ENCODE measurements at places on chromosomes 7 and 10.
A peak's percentile ranks its signal among the peaks of the same experiment; 100 is the strongest.

GRCh38 chr10:113442336-113442735 lies 110.5 kb upstream of the HABP2 start:
- DNase-seq, result no peak

GRCh38 chr10:6101181-6101580 lies 12.3 kb downstream of the RBM17 start:
- DNase-seq, result no peak

GRCh38 chr10:37885850-37886249 lies 28.4 kb upstream of the ZNF248 start:
- no peak for DNase-seq

DNA sequence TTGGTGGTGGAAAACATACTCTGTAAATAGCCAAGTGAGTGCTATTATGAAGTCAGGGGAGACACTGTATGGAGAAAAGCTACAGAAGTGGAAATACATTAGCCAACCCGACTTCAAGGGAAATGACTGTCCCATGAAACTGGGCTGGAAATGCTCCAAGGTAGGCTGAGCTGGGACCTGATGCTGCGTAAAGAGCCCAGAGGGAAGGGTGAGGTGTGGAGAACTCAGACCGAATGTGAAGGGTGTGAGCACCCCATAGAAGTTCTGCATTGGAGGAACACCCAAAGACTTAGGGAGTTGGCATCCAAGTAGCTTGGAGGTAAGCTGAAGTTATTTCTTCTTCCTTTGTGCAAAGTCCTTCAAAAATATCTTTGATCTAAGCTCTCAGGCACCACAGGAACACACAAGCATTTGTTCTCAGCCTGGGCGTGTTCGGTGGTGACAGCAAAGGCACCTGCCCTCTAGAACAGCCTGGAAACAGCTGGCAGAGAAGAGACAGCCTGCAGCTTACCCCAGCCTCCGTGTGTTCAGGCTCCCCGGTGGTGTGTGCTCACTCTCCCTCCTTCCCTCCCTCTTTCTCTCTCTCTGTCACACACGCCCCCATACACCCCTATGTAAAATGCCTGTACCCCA lies 19.1 kb upstream of the GJD4 start:
- no peak for DNase-seq

- DNase-seq, result no peak
Measured at GRCh38 chr7:129376076-129376777, 58.0 kb upstream of the STRIP2 start.

DNA sequence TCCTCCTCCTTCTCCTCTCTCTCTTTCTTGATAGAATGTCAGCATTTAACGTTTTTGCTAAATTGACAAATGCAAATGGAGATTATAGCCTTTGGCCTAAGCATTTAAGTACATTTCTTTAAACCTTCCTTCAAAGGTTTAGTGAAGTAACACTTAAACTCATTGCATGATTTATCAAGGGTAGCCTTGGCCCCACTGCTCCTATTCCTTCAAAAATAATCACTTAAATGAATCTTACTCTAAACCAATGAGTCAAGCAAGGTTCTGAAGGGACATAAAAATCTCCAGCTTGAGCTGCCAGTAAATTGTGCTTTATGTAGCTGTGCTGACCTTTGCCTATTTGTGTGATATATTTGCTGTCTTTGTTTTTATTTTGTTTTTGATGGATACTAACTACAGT lies 358.5 kb upstream of the AKR1E2 start:
- no peak for DNase-seq

DNA sequence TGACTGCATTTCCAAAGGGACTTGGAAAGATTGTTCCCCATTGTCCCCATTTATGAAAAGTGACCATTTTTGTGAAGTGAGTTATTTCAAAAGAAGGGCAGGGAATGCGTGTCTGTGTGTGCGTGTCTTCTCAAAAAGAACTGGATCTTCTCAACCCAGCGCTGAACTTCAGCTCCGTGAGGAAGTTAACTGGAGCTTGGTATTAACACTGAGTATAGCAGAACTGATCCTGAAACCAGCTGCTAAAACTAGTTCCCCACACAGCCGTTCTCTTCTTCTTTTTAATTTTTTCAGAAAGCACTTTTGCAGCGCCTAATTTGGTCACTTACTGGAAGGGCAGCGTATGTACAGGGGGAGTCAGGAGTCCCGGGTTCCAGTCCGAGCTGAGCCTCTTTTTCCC lies 45.8 kb upstream of the PLEKHA1 start:
- DNase-seq, result no peak

- no peak for DNase-seq
Measured at GRCh38 chr7:70573696-70574095, 558.2 kb upstream of the GALNT17 start.

DNA sequence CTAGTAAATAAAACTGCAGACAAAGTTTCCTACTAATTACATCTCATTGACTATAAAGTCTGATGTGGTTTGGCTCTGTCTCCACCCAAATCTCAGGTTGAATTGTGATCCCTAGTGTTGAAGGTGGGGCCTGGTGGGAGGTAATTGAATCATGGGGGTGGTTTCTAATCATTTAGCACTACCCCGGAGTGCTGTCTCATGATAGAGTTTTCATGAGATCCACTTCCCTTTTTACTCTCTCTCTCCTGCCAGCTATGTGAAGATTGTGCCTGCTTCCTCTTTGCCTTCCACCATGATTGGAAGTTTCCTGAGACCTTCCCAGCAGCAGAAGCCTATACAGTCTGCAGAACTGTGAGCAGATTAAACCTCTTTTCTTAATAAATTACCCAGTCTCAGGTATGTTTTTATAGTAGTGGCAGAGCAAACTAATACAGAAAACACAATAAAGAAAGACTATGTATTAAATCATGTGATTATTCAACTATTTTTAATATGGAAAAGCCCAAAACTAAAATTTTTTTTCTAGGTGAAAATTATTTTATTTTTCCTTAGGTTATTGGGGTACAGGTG lies 232.1 kb downstream of the FZD1 start:
- DNase-seq, result no peak

- DNase-seq, result peak; percentile 76
Measured at GRCh38 chr10:79179164-79179956, 110.6 kb downstream of the ZMIZ1 start.

DNA sequence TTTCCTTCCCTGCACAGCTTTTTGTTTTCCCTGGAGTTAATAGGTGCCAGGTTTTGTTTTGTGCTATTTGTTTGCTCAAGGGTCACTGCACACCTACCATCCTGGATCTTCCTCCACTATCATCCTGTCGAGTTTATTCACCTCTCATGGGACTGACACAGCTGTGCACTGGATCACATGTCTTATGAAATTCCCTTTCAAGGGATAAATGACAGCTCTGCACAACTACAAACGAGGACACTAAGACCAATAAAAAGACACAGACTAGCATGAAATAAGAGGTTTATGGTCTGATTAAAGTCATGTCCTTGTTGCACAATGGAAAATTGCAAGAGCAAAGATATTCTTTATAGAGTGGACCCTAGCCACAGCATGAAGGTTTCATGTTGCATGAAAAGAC lies 76.7 kb upstream of the SFMBT2 start:
- DNase-seq, result no peak

DNA sequence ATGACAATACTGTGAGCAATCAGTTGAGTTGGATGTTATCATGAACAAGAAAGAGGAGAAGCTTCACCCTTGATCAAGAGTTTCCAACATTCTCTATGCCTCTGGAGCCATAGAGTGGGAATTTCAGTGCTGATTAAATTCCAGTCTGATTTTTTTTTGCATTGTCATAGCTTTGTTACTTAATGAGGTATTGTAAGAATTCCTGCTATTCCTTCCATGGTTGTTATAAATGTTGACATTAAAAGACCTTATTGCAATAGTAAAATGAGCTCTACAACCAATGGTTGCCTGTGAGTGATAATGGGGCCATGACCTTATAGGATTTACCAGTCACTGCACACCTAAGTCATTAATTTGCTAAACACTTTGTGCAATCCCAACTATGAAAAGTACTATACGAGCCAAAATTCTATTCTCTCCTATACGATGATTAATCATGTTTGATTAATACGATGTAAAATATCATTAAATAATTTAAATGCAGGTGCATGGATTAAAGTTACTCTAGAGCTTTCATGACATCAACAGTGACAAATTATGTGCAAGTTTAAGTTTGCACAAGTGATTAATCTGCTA lies 353.2 kb upstream of the KLF6 start:
- no peak for DNase-seq

DNA sequence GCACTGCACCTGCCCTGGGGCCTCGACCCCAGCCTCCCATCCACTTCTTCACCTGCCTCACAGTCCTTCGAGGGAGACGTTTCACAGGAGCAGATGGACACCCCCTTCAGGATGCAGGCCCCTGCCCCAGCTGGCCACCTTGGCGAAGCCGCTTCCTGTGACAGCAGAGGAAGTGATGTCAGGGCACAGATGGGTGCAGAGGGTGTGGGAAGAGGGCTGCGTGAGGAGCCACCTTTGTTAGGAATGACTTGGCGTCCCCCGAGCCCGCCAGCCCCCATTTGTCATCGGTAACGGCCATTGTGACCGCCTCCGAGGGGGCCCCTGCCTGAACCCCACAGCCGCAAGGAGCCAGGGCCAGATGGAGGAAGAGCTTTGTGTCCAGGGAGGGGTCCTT lies 47.4 kb upstream of the SLC29A3 start:
- DNase-seq, result no peak

DNA sequence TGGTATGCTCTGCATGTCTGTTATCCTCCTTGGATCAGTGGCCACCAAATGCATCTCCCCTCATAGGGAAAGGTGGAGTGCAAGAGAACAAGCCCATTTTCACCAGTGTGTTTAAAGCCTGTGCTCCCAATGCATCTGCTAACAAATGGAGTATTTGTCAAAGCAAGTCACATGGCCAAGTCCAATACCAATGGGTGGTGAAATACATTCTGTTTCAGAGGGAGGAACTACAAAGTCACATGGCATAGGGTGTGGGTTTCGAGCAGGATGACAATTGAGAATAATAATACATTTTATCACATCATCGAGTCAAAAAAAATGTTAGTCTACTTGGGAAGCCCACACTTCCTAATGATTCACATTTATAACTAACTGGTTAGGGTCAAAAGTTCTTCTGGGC lies 62.7 kb downstream of the SUGCT start:
- no peak for DNase-seq

DNA sequence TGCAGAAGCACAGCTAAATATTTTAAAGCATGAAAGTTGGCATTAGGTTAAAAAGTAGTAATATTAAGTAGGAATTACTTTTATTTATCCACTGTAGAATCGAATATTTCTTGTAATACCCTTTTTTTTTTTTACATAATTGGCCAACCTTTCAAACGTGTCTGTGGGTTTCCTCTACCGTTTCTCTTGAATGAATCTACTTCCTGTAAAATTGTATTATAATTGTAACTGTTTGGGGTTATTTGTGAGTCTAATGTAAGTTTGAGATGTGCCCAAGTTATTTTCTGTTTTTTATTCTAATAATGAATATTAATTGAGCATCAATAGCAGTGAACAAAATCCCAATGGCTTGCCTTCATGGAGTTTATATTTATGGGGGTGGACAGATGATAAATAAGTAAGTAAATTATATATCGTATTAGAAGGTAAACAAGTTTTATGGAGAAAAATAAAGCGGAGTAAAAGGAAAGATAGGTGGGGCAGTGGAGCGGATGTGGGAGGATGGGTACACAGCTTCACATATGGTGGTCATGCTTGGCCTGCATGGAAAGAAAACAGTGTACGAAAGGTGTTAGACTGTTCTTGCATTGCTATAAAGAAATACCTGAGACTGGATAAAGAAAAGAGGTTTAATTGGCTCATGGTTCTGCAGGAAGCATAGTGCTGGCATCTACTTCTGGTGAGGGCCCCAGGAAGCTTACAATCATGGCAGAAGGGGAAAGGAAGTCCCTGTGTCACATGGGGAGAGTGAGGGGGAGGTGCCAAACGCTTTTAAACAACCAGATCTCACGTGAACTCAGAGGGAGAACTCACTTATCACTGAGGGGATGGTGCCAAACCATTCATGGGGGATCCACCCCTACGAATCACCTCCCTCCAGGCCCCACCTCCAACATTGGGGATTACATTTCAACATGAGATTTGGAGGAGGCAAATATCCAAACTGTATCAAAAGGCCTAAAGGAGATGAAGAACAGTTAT lies 5.4 kb downstream of the TSPAN13 start:
- DNase-seq, result no peak

DNA sequence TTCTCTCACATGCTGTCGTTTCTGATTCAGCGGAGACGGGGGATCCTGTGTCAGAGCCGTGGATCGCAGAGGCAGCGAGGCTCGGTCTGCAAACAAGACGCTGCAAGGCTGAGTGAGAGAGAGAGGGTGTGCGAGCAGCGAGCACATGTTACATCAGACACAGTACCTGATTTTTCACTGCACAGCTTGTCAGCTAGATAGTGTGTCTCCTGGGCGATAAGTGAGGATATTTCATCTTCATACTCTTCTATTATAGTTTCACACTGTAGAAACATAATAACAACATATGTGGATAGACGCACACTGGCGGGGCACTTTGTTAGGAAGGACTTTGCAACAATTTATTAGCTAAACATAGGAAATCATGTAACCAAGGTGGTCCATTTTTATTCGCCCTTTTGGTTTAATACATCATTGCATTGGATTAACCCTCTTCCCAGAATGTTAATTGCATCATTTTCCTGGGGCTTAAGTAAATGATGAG lies 39.5 kb downstream of the CNPY1 start:
- no peak for DNase-seq

DNA sequence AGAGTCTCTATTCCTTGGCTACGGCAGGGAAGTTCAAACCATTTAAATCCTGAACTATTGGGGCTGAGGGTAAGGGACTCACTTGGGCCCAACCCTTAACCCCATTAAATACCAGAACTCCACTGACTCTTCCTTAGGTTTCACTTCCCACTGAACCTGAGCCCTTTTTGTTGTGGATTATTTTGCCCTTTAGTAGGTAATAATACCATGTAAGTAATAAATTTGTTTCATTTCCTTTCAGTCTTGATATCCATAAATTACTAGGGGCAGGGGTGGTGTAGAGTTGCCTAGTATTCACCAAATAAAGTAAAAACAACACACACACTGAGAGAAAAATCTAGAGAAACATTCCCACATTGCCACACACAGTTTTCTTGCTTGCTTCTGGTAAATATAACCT lies 352.0 kb downstream of the PCDH15 start:
- DNase-seq, result no peak

DNA sequence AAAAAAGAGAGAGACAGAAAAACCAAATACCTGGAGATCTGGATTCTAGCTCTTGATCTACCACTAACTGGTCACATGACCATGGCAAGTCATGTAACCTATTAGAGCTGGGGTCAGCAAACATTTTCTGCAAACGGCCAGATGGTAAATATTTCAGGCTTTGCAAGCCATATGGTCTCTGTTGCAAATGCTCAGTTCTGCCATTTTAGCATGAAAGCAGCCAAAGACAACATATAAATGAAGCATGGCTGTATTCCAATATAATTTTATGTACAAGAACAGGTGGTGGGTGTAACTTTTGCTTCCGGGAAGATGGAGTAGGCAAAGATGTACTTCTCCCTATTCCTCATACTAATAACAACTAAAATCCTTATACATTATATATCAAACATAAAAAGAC lies 6.7 kb downstream of the FRA10AC1 start:
- no peak for DNase-seq
